ENCODE measurements at places on chromosomes 2 and 18.

- no peak for DNase-seq
These were observed 30.7 kb upstream of the FRZB start for GRCh38 chr2:182897137-182897536.

GRCh38 chr2:131041402-131042147 lies 51.7 kb downstream of the FAM168B start:
- no peak for DNase-seq

- DNase-seq = no peak
These were observed 58.9 kb downstream of the FAM168B start for GRCh38 chr2:131034122-131035051.

- DNase-seq = no peak
These were observed 16.3 kb downstream of the DYSF start for GRCh38 chr2:71469403-71470398.

DNA sequence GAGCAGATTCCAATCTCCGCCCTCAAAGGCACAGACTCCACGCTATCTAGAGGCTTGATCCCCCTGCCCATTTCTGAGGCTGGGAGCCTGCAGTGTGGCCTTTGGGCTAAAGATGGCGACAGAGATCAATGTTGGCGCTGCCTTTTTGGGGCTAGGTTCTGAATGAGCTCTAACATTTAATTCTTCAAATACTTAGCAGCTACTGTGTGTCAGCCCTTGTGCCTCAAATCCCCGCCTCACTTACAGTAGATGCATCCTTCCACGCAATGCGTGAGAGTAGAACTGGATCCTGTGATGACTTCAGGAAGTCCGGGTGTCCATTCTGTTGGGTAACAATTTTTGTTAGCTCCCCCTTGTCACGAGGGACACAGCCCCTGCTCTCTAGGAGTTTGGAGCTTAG lies 12.4 kb downstream of the IL1F10 start:
- no peak for DNase-seq

DNA sequence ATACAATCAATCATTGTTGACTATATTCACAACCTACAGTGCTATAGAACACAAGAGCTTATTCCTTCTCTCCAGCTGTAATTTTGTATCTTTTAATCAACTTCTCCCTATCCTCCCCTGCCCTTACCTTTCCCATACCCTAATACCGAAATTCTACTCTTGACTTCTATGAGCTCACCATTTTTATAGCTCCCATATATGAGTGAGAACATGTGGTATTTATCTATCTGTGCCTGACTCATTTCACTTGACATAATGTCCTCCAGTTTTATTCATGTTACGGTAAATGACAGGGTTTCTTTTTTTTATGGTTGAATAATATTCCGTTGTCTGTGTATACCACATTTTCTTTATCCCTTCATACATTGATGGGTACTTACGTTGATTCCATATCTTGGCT lies 2.6 kb downstream of the MROH2A start:
- DNase-seq = no peak

- DNase-seq = no peak
These were observed 139.6 kb downstream of the TRABD2A start for GRCh38 chr2:84741182-84741822.

GRCh38 chr2:18178736-18179349 lies 300.4 kb downstream of the KCNS3 start:
- DNase-seq = no peak

GRCh38 chr2:120111193-120111592 lies 98.3 kb downstream of the EPB41L5 start:
- no peak for DNase-seq

- no peak for DNase-seq
These were observed 240.9 kb downstream of the RNF152 start for GRCh38 chr18:61651880-61652268.

Measured in cortex of kidney (tissue), 1 donor.